ENCODE measurements at places on chromosomes 4 and X.
A peak's percentile ranks its signal among the peaks of the same experiment; 100 is the strongest.

GRCh38 chrX:48590203-48591103 is 6.8 kb upstream of the WDR13 start:
- H3K36me3 ChIP-seq, result no peaks in the 10 kb centered on the region
- no peaks in the 10 kb centered on the region for H3K4me1 ChIP-seq
- H3K27me3 ChIP-seq, result no peaks in the 10 kb centered on the region
- H3K27ac ChIP-seq, result no peak overlapping the region

DNA sequence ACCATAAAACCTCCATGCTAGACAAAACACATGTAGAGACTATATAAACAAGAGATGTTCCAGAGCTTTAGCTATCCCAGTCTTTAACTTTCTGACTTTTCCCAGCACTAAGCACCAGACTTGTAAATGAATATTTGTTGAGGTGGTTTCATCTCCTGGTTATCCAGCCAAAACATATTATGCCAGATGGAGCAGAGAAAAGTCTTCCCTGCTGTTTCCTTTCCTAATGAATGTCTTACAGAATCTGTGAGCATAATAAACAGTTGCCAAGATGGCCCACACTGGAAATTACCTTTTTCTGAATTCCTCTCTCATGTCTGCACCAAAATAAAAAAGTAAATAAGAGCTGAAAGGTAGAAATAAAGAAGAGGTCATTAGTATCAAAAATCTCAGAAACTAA is 159.2 kb downstream of the TECRL start:
- H3K36me3 ChIP-seq, result no peaks in the 10 kb centered on the region
- no peak overlapping the region for H3K27ac ChIP-seq
- DNase-seq, result no peak
- no peaks in the 10 kb centered on the region for H3K27me3 ChIP-seq
- no peak overlapping the region for H3K4me3 ChIP-seq
- no peaks in the 10 kb centered on the region for H3K4me1 ChIP-seq

GRCh38 chrX:154785716-154786115 is 19.6 kb downstream of the MPP1 start:
- H3K27me3 ChIP-seq, result no peaks in the 10 kb centered on the region
- no peak for DNase-seq
- no peaks in the 10 kb centered on the region for H3K36me3 ChIP-seq
- no peak overlapping the region for H3K4me3 ChIP-seq
- no peaks in the 10 kb centered on the region for H3K4me1 ChIP-seq

DNA sequence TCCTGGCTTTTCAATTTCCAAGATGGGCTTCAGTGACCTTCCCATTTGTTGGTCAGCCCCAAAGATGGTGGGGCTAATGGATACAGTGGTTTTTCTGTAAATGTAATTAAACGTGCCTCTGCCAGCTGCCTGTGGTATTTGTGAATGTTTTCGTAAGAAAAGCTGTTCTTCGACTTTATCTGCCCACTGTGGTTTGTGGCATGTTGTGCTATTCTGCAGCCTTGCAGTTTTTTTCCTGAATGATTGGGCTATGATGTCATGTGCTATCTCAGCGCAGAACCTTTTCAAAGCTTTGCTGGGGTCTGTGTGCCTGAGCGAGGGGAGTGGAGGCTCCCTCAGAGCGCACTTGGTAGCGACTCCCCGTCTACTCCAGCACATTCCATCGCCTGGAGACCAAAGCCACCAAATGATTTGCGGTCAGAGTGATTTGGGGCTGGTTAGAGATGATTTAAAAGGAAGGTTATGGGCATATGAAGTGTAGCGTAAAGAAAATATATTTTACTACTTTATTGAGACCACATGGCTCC is 137.5 kb downstream of the PALLD start:
- no peak for DNase-seq
- H3K27me3 ChIP-seq, result no peaks in the 10 kb centered on the region
- H3K4me1 ChIP-seq, result peaks cover 38% of the 10 kb centered on the region
- no peak overlapping the region for H3K27ac ChIP-seq

DNA sequence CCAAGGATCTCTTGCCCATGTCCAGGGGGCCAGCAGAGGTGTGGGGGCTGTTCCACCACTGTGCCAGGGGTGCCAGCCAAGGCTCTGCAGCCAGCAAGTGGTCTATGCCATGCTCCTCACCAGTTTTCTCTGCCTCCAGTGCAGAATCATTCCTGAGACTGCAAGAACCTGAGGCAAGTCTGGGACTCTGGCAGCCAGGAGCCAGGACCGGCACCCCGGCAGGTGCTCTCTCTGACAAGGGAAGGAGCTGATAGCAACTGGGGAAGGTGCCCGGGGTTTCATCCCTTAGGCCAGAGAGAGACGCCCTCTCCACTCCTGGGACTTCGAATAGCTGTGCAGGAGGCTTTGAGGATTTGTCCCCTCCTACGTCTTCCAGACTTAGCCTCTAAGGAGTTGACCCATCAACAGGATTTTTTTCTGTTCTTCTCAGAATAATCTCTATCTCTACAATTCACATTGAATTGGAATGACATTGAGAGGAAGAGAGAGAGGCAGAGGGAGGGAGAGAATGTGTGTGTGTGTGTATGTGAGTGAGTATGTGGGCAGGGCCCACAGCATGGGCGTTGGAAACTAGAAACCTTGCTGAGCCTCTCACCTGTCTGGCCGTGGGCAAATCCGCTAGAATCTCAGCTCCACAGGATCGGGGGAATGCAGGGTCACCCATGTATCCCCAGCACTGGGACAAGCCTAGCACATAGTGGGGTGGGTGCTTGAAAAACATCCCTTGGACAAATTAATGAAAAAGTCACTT is 74.5 kb upstream of the AFAP1 start:
- no peaks in the 10 kb centered on the region for H3K27me3 ChIP-seq
- no peak for DNase-seq
- no peak overlapping the region for H3K27ac ChIP-seq
- H3K36me3 ChIP-seq, result no peaks in the 10 kb centered on the region
- no peak overlapping the region for H3K4me3 ChIP-seq

GRCh38 chrX:49273181-49273727 is 3.7 kb downstream of the PPP1R3F start:
- no peak overlapping the region for H3K27ac ChIP-seq
- no peak for DNase-seq
- no peaks in the 10 kb centered on the region for H3K4me1 ChIP-seq
- H3K36me3 ChIP-seq, result no peaks in the 10 kb centered on the region
- H3K27me3 ChIP-seq, result no peaks in the 10 kb centered on the region

- no peaks in the 10 kb centered on the region for H3K27me3 ChIP-seq
- H3K27ac ChIP-seq, result no peak overlapping the region
- H3K4me1 ChIP-seq, result no peaks in the 10 kb centered on the region
- DNase-seq, result no peak
Observed at GRCh38 chr4:10877076-10877475, 192.5 kb upstream of the CLNK start.

- no peaks in the 10 kb centered on the region for H3K27me3 ChIP-seq
- no peaks in the 10 kb centered on the region for H3K4me1 ChIP-seq
- H3K27ac ChIP-seq, result no peak overlapping the region
- no peak overlapping the region for H3K4me3 ChIP-seq
- no peaks in the 10 kb centered on the region for H3K36me3 ChIP-seq
- peak; percentile 17 for DNase-seq
Observed at GRCh38 chrX:57453901-57454300, 137.9 kb upstream of the ZXDB start.

DNA sequence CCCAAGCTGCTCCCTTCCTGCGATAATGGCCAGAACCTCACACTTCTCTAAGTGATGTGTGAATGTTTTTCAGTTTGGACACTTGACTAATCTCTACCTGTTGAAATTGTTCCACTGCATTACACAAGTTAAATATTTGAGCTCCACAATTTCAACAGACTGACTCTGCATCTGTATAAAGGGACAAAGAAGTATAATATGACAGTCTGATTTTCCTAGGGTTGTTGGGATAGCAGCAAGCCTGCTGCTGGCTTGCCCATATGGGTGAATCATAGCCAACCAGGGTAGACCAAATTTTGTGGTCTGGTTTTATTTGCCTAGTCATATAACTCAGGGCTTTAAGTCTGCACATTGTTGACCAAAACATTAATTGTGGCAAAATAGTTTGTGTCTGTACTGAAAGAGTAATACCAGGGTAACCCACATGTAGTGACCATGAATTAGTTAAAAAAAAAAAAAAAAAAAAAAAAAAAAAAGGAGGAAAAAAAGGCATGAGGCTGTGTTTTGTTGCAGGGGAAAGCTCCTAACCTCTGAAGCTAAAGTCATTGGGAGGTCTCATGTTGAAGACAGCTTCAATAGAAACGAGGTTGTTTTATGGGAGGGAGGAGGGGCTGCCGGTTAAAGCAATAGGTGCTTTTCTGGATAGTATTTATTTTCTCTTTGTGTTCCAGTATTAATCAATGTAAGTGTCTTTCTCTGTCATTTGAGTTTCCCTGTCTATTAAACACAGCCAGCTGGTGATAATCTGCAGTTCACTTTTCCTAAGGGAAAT is 534.2 kb downstream of the RAB28 start:
- no peak for DNase-seq
- no peak overlapping the region for H3K4me3 ChIP-seq
- no peak overlapping the region for H3K27ac ChIP-seq
- no peaks in the 10 kb centered on the region for H3K27me3 ChIP-seq
- peaks cover 3% of the 10 kb centered on the region for H3K4me1 ChIP-seq

- DNase-seq, result no peak
- H3K27me3 ChIP-seq, result no peaks in the 10 kb centered on the region
- no peak overlapping the region for H3K27ac ChIP-seq
- H3K4me3 ChIP-seq, result no peak overlapping the region
Observed at GRCh38 chr4:153824501-153824900, 35.6 kb upstream of the SFRP2 start.
